ENCODE measurements at places on chromosomes 12 and 14. TPM values are rescaled to one million over a fixed set of nuclear protein-coding genes. Genes with fewer than 3 reads are reported as not detected.
A peak's percentile ranks its signal among the peaks of the same experiment; 100 is the strongest.

DNA sequence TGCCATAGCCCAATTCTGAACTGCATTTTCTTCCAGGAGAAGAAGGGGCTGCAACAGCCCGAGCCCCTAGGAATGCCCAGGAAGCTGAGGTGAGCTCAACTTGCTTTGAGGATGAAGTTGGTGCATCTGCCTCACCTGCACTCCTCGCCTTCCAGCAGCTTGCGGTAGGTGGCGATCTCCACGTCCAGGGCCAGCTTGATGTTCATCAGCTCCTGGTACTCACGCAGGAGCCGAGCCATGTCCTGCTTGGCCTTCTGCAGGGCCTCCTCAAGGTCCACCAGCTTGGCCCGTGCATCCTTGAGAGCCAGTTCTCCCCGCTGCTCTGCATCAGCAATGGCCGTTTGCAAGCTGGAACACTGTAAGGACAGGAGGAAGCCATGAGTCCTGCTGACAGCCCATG, 6.0 kb downstream of the KRT75 start:
- DNase-seq = no peak

SSPN gene
- 11.4 TPM for total RNA-seq

DNA sequence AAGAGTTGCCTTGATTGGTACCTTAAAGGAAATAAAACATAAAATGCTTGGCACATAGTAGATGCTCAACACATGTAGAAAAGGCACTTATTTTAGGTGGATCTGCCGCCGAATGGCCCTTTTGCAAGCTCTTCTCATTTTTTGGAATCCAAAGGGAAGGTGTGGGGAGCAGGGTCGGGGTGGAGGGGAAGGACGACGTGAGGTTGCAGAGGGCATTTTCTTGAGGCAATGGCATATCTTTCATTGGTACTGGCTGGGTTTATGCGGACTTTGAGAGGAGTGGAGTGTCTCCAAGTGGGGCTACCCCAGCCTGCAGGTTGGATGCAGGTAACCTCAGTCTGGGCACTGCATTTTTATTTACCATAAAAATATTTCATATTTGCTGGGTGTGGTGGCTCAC, 8.1 kb downstream of the RTL1 start:
- no peak for DNase-seq

- no peak for DNase-seq
Observed at GRCh38 chr14:103548463-103549351, 13.8 kb downstream of the BAG5 start.

SPIC gene
- total RNA-seq = 0.28 TPM

CIROP gene
- not detected for total RNA-seq

DNA sequence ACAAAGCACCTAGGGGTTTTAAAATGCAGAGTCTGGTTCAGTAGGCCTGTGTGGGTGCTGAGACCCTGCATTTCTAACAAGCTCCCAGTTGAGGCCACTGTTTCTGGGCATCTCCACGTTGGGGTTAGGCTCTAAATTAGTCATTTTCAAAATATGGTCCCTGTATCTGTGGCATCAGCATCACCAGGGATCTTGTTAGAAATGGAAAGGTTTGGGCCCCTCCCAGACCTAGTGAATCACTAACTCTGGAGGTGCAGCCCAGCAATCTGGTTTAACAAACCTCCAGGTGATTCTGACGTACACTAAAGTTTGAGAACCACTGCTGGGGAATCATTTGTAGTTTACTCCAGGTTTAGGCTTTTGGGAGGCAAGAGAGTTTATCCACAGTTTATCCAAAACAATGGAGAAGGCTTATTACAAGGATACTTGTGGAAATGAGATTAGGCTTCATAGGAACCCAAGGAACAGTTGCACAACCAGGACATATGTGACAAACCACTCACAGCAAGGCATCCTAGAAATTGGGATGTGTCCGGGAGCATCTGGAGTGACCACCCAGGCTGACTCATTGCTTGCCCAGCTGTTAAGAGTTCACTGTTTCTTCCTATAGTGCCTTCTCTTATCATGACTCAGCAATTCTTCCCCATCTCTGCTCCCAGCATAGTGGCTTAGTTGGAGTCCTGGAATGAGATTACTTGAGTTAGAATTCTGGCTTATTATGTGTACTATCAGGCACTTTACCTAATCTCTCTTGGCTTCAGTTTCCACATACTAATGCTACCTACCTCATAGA, 71.6 kb upstream of the STXBP6 start:
- peak; percentile 63 for DNase-seq

SMIM41 gene
- total RNA-seq = 6.5 TPM

DNA sequence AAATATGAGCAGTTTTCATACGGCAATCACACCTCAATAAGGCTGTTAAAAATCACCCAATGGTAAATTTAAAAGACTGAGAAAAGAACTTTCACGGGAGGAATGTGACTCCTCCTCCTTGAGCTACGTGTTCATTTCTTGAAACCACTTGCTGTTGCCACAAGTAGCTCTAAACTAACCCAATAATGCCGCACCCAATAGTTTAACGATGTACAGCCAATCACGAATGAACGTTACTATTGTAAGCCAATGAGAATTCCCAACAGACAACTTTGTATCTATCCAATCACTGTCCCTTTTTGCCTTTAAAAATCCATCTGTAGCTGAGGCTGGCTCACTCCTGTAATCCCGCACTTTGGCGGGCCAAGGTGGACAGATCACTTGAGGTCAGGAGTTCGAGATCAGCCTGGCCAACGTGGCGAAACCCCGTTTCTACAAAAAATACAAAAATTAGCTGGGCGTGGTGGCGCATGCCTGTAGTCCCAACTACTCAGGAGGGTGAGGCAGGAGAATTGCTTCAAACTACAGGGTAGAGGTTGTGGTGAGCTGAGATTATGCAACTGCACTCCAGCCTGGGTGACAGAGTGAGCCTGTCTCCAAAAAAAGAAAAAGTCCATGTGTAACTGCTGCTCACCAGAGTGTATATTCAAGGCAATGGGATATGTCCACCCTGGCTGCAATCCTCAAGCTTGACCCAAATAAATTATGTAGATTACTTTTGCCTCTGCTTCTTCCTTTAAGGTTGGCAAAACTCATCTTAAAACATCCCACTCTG, 24.4 kb upstream of the BTBD6 start:
- DNase-seq = no peak

CCDC175 gene
- 0.34 TPM for total RNA-seq

DNA sequence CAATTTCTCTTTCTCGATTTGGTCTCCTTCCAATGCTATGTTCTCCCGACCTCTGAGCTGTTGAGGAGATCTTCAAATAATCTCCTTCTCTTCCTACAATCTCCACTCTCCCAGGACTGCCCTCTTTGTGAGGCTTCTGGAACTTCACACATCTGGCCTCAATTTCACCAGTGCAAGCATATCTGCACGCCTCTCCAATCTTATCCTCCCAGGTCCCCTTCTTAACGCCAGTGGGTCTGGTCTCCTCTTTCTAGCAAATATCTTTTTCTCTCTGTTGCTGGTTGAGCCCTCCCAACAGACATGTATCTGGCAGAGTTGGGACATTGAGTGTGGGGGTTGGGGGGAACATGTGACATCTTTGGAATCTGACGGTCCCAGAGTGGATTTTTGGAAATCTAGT, 17.9 kb downstream of the RTL1 start:
- no peak for DNase-seq

DNA sequence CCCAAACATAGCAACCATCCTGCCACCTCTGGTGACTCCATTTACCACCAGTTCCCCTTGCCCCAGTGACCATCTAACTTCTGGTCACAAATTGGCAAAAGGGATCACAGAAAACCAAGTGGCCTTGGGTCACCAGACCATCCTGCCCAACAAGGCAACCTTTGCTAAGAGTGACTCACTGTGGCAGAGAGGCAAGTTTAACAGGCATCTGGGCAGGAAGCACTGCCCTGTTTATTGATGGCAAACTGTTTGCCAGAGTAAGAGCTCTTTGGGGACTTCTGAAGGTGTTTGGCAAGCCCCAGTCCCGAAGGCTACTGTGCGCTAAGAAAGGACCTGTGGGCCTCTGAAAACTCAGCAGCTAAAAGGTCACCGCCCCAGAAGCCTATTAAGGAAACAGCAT, 28.2 kb upstream of the TMEM233 start:
- DNase-seq = no peak

DNA sequence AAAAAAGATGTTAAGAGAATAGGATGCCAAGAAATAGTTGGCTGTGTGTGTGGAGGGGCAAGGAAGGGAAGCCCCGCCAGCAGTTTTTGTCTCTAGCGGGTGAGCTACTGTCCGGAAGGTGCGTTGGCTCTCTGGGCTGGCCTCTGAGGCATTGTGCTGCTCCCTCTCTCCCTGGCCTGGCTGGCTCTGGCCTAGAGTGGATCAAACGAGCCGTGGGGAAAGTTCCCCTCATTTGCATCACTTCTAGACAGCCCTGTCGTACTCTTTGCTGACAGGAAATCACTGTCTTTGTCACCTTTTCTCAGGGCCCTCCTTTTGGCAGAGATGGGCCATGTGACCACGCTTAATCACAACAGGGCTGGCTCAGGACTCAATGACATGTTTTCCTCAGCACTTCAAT, 236.1 kb upstream of the NPAS3 start:
- DNase-seq = peak; percentile 36

- no peak for DNase-seq
Observed at GRCh38 chr14:99333214-99333613, 61.2 kb upstream of the BCL11B start.

GRCh38 chr12:122610911-122611310, 83.9 kb downstream of the KNTC1 start:
- DNase-seq = no peak

KLRF1 gene
- 2.2 TPM for total RNA-seq

GLI1 gene
- 2.4 TPM for total RNA-seq

DNA sequence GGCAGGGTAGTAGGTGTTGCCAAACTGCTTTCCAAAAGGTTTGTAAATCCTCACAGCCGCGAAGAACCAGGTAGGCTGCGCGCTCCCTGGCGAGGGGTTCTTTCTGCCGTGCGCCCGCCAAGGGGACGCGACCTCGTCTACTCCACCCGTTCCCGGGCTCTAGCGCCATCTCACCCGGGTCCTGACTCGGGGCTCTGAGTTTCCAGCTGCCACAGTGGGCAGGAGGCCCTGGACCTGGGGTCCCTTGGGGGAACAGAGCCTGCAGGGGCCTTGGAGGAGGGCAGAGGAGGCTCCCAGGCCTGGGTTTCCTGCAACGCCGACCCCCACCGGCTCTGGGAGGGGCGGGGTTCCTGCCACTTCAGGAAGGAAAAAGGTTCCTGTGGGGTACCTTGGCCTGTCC, 706 bp downstream of the ANHX start:
- no peak for DNase-seq

- peak; percentile 18 for DNase-seq
Observed at GRCh38 chr14:22449600-22449905, 139.5 kb downstream of the DAD1 start.

Data from lung (tissue), 17 donors.